K562 (cell line): ENCODE measurements at places on chromosomes 1 and 21. TPM values are rescaled to one million over a fixed set of nuclear protein-coding genes. Genes with fewer than 3 reads are reported as not detected.

GRCh38 chr1:180053594-180054567, 99.3 kb downstream of the CEP350 start:
- no peak for DNase-seq

DNA sequence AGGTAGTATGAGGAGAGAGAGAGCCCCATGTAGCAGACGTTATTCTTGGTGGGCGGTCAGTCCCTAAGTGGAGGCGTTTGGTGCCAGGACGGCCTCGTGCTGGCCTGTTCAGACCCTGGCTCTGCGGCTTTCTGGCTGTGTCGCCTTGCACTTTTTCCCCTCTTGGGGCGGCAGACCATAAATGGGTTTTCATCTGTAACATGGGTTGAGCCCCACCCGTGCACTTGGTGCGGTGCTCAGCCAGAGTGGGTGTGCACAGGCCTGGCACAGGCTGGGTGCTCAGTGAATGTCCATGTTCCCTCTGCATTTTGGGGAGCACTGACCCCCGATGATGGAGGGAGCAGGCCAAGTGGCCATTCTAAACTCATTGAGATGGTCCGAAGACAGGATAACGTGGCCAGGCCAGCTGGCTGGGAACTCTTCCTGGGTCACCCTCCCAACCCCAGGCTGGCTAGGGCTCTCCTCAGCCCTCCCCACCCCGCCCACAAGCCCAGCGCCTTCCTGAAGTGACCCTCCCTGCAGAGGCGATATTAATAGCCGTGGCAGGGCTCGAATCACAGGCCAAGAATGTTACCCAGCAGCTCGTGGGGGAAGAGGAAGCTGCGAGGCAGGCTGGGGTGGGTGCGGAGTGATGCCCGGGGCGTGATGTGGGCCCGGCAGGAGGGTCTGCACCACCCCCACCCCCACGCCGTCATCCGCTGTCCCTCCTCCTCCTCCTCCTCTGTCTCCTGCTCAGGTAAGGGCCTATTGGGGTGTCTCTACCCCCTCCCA, 78.5 kb downstream of the ARHGEF10L start:
- DNase-seq = no peak

DNA sequence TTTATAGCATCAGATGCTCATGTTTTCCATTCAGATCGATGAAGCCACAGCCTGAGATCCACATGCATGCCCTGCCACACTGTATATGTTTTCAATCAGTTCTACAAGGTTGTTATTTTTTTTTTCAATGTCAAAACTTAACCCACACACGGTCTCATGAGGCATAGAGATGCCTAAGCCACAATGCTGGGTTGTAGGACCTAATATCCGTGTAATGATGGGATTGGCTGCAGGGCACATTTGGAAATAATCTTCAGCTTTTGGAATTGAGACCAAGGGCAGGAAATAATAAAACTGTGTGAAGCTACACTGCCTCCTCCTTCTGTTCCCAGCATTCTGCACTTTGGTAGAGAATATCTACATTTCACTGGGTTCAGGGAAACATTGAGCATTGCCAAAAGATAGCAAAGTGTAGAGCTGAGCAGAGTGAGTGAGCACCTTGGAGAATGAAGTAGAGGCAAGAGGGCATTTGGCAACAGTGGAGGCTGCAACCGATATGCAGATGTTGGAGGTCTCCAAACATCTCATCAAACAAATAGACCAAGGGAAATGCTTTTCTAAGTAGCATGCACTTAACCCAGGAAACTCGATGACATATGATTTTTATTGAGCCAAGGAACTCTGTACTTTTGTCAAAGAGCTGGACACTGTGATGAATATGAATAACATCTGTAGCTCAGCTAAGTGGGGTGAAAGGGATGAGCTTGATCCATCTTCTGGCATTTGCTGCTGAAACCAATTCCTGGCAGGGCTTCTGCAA, 176.7 kb downstream of the LYPLAL1 start:
- no peak for DNase-seq

DNA sequence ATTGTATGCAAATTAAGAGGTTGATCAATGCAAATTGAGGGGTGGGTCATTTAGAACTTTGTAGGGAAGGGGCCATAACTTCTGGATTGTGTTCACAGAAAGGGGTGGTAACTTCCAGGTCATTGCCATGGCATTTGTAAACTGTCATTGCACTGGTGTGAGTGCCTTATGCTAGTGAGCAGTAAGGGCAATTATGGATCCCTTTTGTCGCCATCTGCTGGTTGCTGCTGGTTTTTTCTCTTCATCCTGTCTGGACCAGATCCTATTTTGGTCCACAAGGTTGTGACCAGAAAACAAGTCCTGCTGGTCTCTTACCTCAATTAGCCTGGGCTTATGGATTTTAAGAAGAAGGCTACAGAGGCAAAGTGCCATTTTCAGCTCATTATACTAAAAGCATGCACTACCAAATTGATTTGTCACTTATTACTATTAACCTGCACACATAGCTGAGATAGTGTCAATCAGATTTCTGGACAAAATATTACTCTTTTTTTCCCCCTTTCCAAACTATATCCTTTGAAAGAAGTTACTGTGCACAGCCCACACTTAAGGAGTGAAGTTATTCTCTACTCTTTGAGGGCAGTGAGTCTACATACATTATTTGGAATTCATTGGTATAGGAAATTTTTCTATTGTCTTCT, 196.2 kb downstream of the ZC3H11B start:
- DNase-seq = peak; percentile 72

- DNase-seq = peak; percentile 88
Measured at GRCh38 chr1:167517535-167518330, 596 bp downstream of the CD247 start.

DNA sequence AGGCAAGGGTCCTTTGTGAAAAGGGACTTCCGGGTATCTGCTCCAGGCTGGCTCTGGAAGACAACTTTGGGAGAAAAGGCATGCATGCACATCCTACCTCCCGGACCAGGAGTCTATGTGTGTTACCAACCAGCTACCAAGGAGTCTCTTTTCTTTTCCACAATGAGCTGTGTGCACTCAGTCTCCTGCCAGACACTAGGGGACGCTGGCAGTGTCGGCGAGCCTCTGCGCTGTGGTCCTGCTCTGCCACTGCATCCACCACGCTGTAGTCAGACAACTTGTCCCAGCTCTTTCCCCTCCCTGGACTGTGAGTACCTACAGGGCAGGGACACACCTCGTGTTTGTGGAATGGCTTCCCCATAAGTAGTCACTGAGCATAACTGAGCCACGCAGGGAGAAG, 5.1 kb upstream of the SSR2 start:
- DNase-seq = peak; percentile 73

- no peak for DNase-seq
Measured at GRCh38 chr1:66346873-66347272, 187.1 kb upstream of the SGIP1 start.

GRCh38 chr1:53431805-53432565, 27.2 kb upstream of the DMRTB1 start:
- DNase-seq = no peak

GRCh38 chr1:23759277-23759676, 16.0 kb downstream of the ELOA start:
- DNase-seq = no peak

- DNase-seq = no peak
Measured at GRCh38 chr21:45372732-45373355, 32.1 kb upstream of the COL18A1 start.

GRCh38 chr1:205325334-205325884, 3.9 kb upstream of the NUAK2 start:
- DNase-seq = peak; percentile 65

DNA sequence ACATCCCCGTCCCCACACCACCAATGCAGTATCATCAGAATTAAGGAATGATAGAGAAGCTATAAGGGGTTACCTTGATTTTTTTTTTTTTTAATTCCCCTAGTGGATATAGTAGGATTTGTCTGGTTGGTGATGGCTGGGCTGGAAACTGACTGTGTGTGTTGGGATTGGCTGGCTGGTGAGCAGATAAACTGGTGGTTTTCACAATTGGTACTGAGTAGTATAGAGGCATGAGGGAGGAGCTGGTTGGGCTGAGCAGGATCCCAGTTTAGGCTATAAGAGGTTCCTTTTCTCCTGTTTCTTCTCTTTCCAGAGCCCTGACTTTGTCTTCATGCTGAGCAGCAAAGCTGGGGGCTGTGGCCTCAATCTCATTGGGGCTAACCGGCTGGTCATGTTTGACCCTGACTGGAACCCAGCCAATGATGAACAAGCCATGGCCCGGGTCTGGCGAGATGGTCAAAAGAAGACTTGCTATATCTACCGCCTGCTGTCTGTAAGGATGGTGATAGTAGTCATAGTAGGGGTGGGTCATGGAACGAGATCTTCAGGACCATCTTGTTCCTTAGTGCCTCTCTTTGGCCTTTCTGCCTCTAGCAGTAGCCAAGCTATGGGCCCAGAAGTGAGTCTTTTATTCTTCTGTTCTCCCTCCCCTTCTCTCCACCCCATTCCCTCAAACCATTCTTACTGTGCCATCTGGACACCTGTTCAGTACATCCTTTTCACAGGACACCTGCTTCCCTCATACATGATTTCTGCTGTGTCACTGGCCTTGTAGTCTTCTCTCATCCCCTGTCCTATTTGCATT, 26.9 kb downstream of the RAD54L start:
- DNase-seq = no peak

DNA sequence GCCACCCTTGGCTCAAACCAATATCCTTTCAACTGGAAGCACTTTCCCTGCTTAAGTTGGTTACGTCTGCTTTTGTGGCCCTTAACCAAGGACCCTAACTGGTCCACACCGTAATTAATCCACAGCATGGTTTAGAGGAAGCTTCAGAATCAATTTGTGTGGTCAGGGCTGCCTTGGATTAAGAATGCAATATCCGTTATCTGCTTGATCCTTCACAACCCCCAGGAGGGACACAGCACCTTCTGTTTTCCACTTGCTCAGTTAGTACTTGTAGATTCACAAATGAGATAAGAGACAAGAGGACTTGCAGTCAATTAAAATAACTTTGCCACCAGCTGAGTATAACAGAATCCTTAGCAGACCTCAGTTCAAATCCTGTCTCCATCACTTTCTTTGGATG, 56.9 kb upstream of the LRP8 start:
- no peak for DNase-seq

- no peak for DNase-seq
Measured at GRCh38 chr1:153397924-153398651, 7.2 kb upstream of the S100A8 start.

DNA sequence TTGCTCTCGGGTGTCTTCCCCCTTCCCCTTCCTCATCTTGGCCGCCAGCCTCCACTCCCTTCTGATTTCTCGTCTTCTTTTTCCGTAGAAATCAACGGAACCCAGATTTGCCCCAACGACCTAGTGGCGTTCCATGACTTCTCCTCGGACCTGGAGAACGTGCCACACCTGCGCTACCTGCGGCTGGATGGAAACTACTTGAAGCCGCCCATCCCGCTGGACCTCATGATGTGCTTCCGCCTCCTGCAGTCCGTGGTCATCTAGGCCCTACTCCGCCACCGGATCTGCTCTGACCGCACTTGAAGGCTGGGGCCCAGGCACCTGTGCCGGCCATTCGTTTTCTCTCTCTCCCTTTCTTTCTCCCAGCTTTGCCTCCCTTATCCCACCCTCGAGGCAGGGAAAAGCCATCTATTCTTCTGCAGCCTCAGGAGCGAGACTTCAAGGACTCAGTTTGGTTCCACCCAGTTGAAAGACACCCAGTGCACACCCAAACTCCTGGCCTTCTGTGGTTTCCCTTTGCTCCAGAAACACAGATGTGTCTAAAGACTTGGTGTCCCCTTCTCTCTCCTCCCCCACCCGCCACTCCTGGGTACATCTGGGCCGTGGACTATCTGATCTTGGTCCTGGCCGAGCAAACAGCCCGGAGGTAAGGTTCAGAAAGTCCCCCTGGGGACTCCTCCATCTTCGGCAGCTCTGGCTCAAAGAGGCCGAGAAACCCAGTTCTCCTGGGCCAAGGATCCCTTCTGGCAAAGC, 7.2 kb upstream of the OPTC start:
- no peak for DNase-seq

Gene FRRS1
- 31.1 and 31.6 TPM in 2 replicates for total RNA-seq

Gene KCNE1
- 0.16 and 0.34 TPM in 2 replicates for total RNA-seq
